ENCODE measurements at places on chromosomes 11 and 22.

DNA sequence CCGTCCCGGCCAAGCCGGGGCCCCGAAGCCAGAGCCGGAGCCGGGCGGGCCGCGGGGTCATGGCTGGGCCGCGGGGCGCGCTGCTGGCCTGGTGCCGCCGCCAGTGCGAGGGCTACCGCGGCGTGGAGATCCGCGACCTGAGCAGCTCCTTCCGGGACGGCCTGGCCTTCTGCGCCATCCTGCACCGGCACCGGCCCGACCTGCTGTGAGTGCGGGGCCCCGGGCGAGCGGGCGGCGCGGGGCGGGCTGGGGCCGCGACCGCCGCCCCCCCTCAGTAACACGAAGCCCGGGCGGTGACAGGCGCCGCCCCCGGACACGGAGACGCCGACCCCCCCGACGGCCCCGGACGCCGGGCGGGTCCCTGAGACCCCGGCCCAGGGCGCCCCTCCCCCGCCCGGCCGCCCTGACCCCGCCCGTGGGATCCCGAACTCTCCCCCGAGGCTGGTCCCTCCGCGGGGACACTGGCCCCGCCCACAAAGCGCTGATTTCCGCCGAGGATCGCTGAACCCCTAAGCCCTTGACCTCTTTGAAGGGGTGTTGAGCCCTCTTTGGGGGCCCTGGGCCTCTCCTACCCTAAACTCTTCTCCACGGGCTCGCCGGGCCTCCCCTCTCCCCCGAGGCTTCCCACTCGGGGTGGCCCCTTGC is 389 bp downstream of the MICALL1 start:
- no peak for DNase-seq

DNA sequence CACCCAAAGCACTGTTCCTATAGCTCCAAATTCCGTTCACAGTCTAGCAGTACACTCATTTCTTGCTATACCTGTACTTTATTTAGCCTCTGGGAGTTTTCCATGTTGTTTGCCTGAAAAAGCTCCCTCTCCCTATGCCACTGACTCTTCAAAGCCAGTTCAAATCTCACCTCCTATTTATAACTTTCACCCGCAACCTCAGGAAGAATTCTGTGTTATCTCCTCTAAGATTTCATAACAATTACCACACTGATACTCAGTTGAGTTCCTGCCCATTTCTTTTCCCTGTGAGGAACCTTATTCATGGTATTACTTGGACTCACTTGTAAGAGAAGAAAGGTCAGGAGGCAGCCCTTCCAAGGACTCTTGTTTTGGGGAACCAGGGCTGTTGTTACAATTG is 25.2 kb downstream of the GDPD4 start:
- DNase-seq = no peak

GRCh38 chr11:15675683-15676082 is 561.0 kb downstream of the INSC start:
- no peak for DNase-seq

DNA sequence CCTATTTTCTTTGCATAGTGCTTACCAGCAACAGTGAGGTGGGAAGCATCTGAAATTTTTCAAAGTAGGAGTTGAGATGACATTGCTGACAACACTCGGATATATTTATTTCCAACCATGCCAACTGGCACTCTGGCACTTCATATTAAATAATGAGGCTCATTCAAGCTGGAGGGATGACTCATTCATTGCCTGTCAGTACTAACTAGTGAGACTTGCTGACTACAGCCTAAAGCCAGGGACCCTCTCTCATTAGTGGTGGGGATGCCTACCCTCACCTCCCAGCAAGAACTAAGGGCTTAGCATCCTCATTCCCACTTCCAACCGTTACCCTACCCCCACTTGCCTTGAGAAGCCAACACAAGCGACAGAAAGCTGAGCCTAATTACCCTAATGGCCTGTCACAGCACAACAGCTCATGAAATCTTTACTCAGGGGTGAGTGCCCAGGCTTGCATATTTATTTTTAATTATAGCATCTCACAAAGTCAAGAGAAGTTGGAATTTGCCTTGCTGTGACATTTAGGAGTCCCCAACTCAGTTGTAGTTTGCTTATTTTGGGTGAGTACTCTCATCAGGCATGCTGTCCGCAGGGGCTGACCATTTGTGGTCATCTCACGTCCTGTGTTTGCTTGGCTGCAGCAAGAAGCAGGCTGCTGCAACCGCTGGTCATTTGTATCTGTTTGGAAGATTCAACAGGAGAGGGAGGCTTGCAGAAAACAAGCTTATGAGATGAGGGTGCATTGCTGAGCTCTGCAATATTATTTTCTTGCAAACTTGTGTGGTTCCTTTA is 181.6 kb upstream of the POU2AF2 start:
- peak; percentile 18 for DNase-seq

DNA sequence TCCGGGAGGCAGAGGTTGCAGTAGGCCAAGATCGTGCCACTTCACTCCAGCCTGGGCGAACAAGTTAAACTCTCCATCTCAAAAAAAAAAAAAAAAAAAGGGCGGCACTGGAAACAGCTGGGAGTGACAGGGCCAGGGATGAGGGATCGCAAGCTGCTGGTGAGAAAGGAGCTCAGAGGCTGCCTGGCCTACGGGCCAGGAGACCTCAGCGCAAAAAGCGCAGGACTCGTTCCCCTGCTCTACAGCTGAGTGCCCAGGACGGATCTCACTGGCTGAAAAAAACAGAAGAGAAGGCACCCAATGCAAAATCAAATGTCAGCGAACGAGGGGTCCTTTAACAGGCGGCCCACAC is 650 bp upstream of the NUP50 start:
- DNase-seq = peak; percentile 66

- no peak for DNase-seq
Observed at GRCh38 chr11:64876835-64877341, 1.5 kb downstream of the EHD1 start.

GRCh38 chr11:100812517-100812916 is 125.4 kb downstream of the ARHGAP42 start:
- no peak for DNase-seq

Data from NCI-H2171 treated with DMSO at 0.1 percent for 48 hours (cell line).